Activated CD8-positive, alpha-beta T cell treated with anti-CD3 and anti-CD28 coated beads for 36 hours (primary cell): ENCODE measurements at places on chromosomes 5 and 9. TPM values are rescaled to one million over a fixed set of nuclear protein-coding genes. Genes with fewer than 3 reads are reported as not detected.

- H3K4me3 ChIP-seq, result no peak overlapping the region
- no peaks in the 10 kb centered on the region for H3K36me3 ChIP-seq
- H3K27ac ChIP-seq, result no peak overlapping the region
- H3K27me3 ChIP-seq, result no peaks in the 10 kb centered on the region
These were observed 249.8 kb downstream of the KIF4B start for GRCh38 chr5:155263381-155263780.

DNA sequence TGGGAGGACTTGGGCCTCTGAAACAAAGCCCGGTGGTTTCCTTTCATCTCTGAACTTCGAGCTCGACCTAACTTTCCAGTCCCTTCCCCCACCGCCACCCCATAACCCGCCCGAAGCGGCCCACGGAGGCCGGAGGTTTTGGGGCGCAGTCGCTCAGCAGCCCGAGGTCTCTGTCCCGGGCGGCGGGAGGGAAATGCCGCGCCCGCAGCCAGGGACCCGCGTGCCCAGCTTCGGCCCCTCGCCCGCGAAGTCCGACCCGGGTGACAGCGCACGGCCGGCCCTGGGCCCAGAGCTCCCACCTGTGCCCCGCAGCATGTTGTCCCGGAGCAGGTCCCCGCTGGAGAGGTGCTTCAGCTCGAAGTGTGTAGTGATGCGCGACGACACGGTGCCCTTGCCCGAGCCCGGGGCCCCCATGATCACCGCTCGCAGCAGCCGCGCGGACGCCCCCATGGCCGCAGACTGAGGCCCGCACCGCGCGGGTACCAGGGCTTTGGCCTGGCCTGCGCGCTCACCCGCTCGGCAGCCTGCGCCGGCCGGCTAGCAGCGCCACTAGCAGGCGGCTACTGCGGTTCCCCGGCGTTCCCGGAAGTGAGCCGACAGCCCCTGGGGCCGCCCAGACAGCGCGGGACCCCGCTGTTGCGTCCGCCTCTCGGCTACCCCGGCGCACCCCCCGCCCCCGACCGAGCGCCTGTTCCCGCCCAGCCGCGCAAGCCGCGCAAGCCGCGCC lies at the start of gene AK3:
Gene AK3 (minus strand): TSS at position 565 of the 727 bp plus-strand sequence. CDS start 115 bp downstream, at position 450.
- peak within 1 kb of the TSS; percentile 88 for H3K4me3 ChIP-seq
- H3K27ac ChIP-seq, result peak within 1 kb of the TSS; percentile 90
- H3K27me3 ChIP-seq, result no peaks in the 10 kb centered on the region

DNA sequence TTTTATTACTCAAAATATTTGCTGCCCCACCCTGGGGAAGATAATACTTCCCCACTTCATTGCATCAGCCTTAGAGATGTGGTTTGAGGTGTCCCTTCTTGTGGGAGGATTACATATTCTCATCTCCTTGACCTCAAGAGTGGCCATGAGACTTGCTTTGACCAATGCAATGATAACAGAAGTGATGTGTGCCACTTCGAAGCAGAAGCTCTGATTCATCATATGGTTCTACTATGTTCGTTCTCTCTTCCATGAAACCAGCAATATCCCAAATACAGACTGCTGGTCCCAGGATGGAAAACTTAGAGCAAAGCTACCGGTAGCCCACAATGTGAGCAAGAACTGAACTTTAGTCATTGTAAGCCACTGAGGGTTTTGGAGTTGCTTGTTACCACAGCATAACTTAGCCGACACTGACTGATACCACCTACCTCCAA lies 92.0 kb downstream of the THBS4 start:
- no peak for DNase-seq
- no peak overlapping the region for H3K4me3 ChIP-seq
- H3K4me1 ChIP-seq, result peaks cover 61% of the 10 kb centered on the region
- peak overlapping the region; percentile 51 for H3K27ac ChIP-seq
- peaks cover 23% of the 10 kb centered on the region for H3K36me3 ChIP-seq
- H3K27me3 ChIP-seq, result no peaks in the 10 kb centered on the region

- DNase-seq, result no peak
- H3K36me3 ChIP-seq, result no peaks in the 10 kb centered on the region
- no peaks in the 10 kb centered on the region for H3K4me1 ChIP-seq
- no peak overlapping the region for H3K27ac ChIP-seq
- H3K27me3 ChIP-seq, result peaks cover 1% of the 10 kb centered on the region
- H3K4me3 ChIP-seq, result no peak overlapping the region
These were observed 269.0 kb downstream of the ZSWIM6 start for GRCh38 chr5:61600945-61601511.

GRCh38 chr5:30152431-30152830 lies 1041.1 kb upstream of the CDH6 start:
- H3K27ac ChIP-seq, result no peak overlapping the region
- H3K27me3 ChIP-seq, result no peaks in the 10 kb centered on the region
- no peaks in the 10 kb centered on the region for H3K4me1 ChIP-seq
- H3K4me3 ChIP-seq, result no peak overlapping the region
- no peaks in the 10 kb centered on the region for H3K36me3 ChIP-seq
- no peak for DNase-seq

The STXBP1 gene
- total RNA-seq, result 19.2 TPM

The SHC3 gene
- not detected for total RNA-seq
